ENCODE measurements at places on chromosomes 2 and 18. TPM values are rescaled to one million over a fixed set of nuclear protein-coding genes. Genes with fewer than 3 reads are reported as not detected.

Gene RAB17
- total RNA-seq = 11.9 TPM

Gene HOXD11
- total RNA-seq = 0.11 TPM

Gene RMDN2
- total RNA-seq = 2.1 TPM

Gene SPDYA
- total RNA-seq = 0.52 TPM
